Mesenchymal stem cell (in vitro differentiated cells and primary cell): ENCODE measurements at places on chromosomes 5 and 9.

DNA sequence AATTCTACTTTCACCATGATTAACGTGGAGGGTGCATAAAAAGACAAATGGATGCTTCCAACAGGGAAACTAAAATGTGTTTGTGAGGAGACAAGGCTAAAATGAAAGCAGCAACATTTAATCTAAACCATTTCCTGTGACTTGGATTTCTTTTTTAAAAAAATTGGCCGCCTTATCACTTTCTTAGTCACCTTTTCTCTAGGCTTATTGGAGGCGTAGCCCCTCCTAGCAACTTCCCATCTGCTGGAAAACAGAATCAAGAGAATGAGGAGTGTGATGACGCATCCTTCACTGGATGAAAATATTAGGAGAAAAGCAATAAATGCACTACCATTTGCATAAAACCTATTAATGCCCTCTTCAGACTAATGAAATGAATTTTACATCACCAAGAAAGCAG, 791 bp upstream of the GPR150 start:
- no peak for DNase-seq
- no peak overlapping the region for H3K4me3 ChIP-seq
- no peaks in the 10 kb centered on the region for H3K27me3 ChIP-seq
- H3K36me3 ChIP-seq = no peaks in the 10 kb centered on the region
- no peak overlapping the region for H3K27ac ChIP-seq

DNA sequence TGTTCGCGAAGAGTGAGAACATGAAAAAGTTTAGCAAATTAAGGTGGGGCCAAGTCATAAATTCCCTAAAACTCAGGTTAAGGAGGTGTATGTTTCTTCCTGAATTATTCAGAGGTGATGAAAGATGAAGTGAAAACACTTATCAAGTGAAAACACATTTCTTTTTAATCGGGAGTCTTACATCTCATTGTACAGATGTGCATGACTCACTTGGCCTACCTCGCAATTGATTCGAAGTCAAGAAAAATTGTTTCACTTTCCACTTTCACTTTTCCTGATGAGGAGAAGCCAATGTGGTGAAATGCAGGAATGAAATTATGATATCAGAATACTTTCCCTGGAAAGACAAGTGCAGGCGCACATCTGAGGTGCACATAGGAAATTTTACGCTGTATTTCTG, 78.7 kb downstream of the SLC25A46 start:
- no peak overlapping the region for H3K4me3 ChIP-seq
- no peaks in the 10 kb centered on the region for H3K4me1 ChIP-seq
- no peak overlapping the region for H3K27ac ChIP-seq
- no peaks in the 10 kb centered on the region for H3K36me3 ChIP-seq
- peak; percentile 13 for DNase-seq

GRCh38 chr9:119412399-119412798, 43.2 kb upstream of the BRINP1 start:
- no peak overlapping the region for H3K27ac ChIP-seq
- H3K4me1 ChIP-seq = no peaks in the 10 kb centered on the region
- H3K36me3 ChIP-seq = no peaks in the 10 kb centered on the region
- H3K4me3 ChIP-seq = no peak overlapping the region
- DNase-seq = no peak

DNA sequence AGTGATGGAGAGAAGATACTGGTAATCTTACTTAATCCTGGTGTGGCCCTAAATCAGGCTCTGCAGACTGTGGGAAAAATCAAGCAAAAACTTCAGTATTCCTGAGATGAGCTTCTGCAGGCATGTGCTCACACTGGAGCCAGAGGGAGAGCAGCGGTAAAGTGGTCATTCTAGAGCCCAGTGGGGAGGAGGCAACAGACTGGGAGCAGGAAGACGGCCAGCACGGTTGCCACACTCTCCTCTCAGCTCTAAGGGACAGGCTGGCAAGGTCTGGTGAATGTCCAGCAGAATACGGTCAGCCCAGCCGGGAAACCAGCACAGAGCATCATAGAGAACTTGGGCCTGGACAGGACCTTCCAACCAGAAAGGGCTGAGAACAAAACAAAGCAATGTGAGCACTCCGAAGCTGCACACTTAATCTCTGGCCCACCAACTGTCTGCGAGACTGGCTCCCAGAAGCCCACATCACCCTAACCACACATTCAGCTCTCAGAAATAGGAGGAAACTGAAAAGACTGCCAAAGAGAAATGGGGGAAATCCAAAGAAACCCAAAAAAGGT, 30.3 kb downstream of the MED27 start:
- H3K4me3 ChIP-seq = no peak overlapping the region
- no peak overlapping the region for H3K27ac ChIP-seq
- no peak for DNase-seq
- H3K36me3 ChIP-seq = no peaks in the 10 kb centered on the region

GRCh38 chr5:131999041-131999440, 12.4 kb downstream of the ACSL6 start:
- no peaks in the 10 kb centered on the region for H3K36me3 ChIP-seq
- H3K4me1 ChIP-seq = peaks cover 4% of the 10 kb centered on the region
- DNase-seq = no peak
- no peak overlapping the region for H3K27ac ChIP-seq

DNA sequence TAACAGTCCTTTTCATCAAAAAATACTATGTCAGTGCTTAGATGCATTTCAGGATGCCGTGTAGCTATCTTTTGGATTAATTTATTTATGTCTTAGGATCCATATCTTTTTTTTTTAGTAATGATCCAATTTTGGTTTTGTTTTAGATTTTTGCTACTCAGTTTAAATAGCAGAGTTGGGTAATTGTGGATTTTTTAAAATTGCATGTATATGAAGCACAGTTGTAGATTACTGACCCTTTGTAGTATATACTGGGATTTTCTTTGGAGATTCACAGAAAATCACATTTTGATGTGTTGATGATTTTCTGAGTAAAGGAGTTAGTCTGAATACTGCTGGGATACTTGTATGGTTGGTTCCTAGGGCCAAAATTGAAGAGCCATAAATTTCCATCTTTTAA, 111.8 kb downstream of the NIPBL start:
- H3K27me3 ChIP-seq = no peaks in the 10 kb centered on the region
- H3K4me1 ChIP-seq = no peaks in the 10 kb centered on the region
- peaks cover 21% of the 10 kb centered on the region for H3K36me3 ChIP-seq
- no peak overlapping the region for H3K4me3 ChIP-seq
- no peak for DNase-seq

- DNase-seq = peak; percentile 10
- no peaks in the 10 kb centered on the region for H3K4me1 ChIP-seq
Observed at GRCh38 chr5:108858959-108859358, 111.3 kb downstream of the FER start.

- H3K4me1 ChIP-seq = peaks cover 2% of the 10 kb centered on the region
- no peak overlapping the region for H3K4me3 ChIP-seq
- no peaks in the 10 kb centered on the region for H3K36me3 ChIP-seq
- DNase-seq = no peak
- H3K27me3 ChIP-seq = no peaks in the 10 kb centered on the region
- no peak overlapping the region for H3K27ac ChIP-seq
Observed at GRCh38 chr9:2231829-2232228, 216.7 kb downstream of the SMARCA2 start.

GRCh38 chr9:78685471-78685870, 388.5 kb downstream of the PSAT1 start:
- no peak overlapping the region for H3K27ac ChIP-seq
- H3K4me3 ChIP-seq = no peak overlapping the region
- H3K4me1 ChIP-seq = no peaks in the 10 kb centered on the region
- H3K36me3 ChIP-seq = no peaks in the 10 kb centered on the region
- no peaks in the 10 kb centered on the region for H3K27me3 ChIP-seq
- DNase-seq = peak; percentile 21

GRCh38 chr9:36770025-36770424, 197.3 kb downstream of the MELK start:
- no peak for DNase-seq
- H3K27me3 ChIP-seq = peaks cover 60% of the 10 kb centered on the region
- peaks cover 2% of the 10 kb centered on the region for H3K4me1 ChIP-seq
- H3K27ac ChIP-seq = no peak overlapping the region
- H3K4me3 ChIP-seq = no peak overlapping the region

DNA sequence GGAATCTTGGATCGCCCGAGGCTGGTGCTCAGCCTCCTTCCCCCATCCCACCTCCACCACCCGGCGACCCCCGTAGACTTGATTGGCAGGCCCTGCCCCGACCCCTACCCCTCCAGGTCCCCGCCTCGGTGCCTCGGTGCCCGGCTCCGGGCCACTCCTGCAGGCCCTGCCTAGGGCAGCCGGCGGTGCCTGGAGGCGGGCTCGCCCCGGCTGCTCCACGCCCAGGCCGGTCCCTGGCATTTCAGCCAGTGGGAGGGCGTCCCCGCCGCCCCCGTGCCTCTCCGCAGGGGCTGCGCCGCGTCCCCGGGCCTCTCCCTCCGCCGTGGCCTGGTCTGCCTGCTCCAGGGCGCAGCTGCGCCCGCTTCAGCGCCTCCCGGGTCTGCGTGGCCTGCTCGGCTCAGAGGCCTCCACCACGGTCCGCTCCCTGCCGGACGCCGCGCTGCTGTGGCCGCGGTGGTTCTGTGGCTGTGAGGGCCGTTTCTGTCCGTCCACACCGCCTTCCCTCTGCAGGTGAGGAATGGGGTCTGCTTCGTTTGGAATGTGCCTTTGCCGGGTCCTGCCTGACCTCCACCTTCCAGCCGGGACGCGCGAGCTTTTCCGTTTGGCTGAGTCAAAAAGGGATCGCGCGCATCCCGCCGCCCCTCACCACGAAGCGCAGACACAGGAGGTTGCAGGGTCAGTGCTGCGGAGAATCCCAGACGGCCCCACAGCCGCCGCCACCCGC, 48.3 kb upstream of the IRX4 start:
- peaks cover 5% of the 10 kb centered on the region for H3K36me3 ChIP-seq
- peaks cover 17% of the 10 kb centered on the region for H3K4me1 ChIP-seq
- DNase-seq = no peak
- H3K4me3 ChIP-seq = peak overlapping the region; percentile 73
- no peak overlapping the region for H3K27ac ChIP-seq
- peaks cover 37% of the 10 kb centered on the region for H3K27me3 ChIP-seq

DNA sequence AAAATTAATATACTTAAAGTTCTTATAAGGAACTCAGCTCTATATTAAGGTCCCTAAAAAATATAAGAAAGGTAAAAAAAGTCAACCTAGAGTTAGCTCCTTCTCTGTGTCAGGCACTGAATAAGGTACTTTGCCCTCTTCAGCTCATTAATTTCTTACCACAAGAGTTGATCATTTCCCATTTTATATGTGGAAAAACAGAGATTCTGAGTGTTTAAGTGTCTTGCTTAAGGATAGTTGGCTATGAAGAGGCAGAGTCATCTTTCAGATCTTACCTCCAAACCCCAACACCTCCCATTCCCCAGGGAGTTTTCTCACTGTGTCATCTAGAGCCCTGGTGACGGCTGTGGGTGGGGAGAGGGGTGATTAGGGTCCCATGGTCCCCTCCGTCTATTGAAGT, 40.6 kb downstream of the INSYN2B start:
- H3K4me1 ChIP-seq = peaks cover 3% of the 10 kb centered on the region
- no peaks in the 10 kb centered on the region for H3K36me3 ChIP-seq
- H3K4me3 ChIP-seq = no peak overlapping the region
- H3K27ac ChIP-seq = no peak overlapping the region

GRCh38 chr9:135480071-135480939, 723 bp downstream of the PPP1R26 start:
- peaks cover 24% of the 10 kb centered on the region for H3K36me3 ChIP-seq
- no peaks in the 10 kb centered on the region for H3K27me3 ChIP-seq
- H3K27ac ChIP-seq = no peak overlapping the region
